Stimulated activated CD8-positive, alpha-beta memory T cell treated with anti-CD3 and anti-CD28 coated beads, Interleukin-4, amount 100 ng/mL, for 1 hour (primary cell): ENCODE measurements at places on chromosomes 11 and 22.

- DNase-seq, result no peak
These were observed 14.9 kb downstream of the DCPS start for GRCh38 chr11:126318574-126319373.

GRCh38 chr22:27312565-27312964 lies 489.0 kb downstream of the MN1 start:
- no peak for DNase-seq

DNA sequence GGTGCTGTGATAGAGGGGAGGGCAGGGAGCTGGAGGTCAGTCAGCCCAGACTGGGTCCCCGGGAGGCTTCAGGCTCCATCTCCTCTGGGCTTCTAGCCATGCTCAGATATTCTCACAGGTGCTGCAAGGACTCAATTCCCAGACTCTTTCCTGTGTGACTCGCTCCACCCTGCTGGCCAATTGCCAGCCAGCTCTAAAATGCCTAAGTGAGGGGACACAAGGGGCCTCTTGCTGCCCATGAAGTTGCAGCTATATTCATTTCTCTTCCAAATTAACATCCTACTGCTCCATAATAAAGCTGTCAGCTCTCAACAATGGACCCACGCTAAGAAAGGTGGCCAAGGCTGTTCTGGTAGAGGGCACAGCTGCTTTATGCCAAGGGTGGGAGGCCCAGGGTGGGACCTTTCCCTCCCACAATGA lies 101.5 kb downstream of the PLEKHA7 start:
- no peak for DNase-seq

GRCh38 chr22:24494528-24495364 lies at the start of gene UPB1:
UPB1 (plus strand) TSS chr22:24495332; CDS start chr22:24495404, 72 bp downstream.
- DNase-seq, result no peak

GRCh38 chr11:78200553-78200952 lies 11.8 kb downstream of the USP35 start:
- no peak for DNase-seq

- no peak for DNase-seq
These were observed 16.9 kb upstream of the WNT7B start for GRCh38 chr22:45993841-45994240.

- DNase-seq, result no peak
These were observed 68.8 kb upstream of the SCUBE2 start for GRCh38 chr11:9160166-9160565.
